ENCODE measurements at places on chromosomes 3 and 15.

DNA sequence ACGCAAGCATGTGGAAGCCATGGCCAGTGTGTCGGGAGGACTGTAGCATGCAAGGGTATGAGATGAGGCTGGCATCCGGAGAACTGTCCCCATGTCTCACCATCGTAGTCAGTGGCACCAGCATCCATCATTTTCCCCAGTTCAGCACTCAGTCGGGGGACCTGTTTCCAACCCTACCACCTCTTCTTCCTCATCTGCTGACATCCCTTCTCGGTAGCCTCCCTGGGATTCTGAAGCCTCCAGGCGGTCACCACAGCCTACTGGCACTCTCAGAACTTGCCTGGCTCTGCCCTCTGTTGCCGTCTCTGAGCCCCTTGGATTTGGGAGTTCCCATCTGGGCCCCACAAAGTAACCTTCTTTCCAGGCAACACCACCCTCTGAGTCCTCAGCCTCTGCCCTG, 131.1 kb upstream of the ABHD17C start:
- H3K4me3 ChIP-seq = no peak overlapping the region
- no peaks in the 10 kb centered on the region for H3K27me3 ChIP-seq
- peaks cover 47% of the 10 kb centered on the region for H3K36me3 ChIP-seq
- peak; percentile 40 for DNase-seq
- H3K27ac ChIP-seq = no peak overlapping the region

- H3K4me3 ChIP-seq = no peak overlapping the region
- H3K4me1 ChIP-seq = no peaks in the 10 kb centered on the region
- no peak for DNase-seq
- H3K27ac ChIP-seq = no peak overlapping the region
- peaks cover 8% of the 10 kb centered on the region for H3K27me3 ChIP-seq
Observed at GRCh38 chr3:39469945-39470344, 2.5 kb downstream of the MOBP start.

DNA sequence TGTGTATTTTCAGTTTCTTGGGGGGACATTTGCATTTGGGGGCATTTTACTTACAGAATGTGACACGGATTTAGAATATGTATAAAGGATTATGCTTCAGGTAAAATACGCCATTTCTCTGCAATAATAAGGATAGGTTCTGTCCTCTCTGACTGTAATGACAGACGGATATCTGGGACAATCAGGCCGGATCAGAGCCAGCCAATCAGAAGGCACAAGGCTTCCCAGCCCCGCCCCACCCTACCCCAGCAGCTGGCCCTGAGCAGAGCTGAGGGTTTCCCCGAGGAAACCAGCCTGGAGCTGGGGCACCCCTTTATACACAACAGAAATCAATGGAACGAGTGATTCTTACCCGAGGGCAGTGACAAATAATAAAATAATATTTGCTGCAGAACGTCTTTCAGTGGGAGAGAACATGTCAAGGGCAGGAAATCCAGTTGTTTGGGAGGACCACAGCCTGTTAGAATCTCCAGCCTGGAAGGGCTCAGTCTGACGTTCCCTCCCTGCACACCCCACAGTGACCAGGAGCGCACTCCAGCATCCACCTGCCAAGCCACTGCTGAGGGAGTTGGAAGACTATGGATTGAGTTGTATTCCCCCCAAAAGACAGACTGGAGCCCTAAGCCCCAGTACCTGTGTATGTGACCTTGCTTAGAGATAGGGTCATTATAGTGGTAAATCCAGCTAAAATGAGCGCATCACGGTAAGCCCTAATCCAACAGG, 30.3 kb upstream of the SEC13 start:
- no peak overlapping the region for H3K4me3 ChIP-seq
- H3K36me3 ChIP-seq = no peaks in the 10 kb centered on the region
- H3K27me3 ChIP-seq = no peaks in the 10 kb centered on the region
- peaks cover 32% of the 10 kb centered on the region for H3K4me1 ChIP-seq
- DNase-seq = no peak

DNA sequence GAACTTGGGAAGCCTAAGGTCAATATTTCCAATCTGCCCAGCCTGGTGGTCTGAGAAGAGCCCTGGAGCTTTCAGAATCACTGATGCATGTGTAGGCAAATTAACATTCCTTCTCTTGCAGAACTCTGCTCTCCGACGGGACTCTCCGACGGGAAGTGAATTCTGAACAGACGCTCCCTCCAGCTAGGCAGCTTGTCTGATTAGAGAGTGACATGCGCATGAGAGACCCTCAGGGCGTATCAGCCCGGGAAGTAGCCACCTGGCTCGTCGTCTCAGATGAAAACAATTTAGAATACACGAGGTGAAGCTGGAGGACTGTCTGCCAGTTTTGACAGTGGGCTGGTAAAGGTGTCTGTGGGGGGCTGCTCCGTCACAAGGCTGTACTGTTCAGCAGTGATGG, 103.1 kb downstream of the DGKG start:
- no peak overlapping the region for H3K4me3 ChIP-seq
- H3K27ac ChIP-seq = no peak overlapping the region
- peaks cover 8% of the 10 kb centered on the region for H3K4me1 ChIP-seq
- H3K27me3 ChIP-seq = peaks cover 24% of the 10 kb centered on the region
- no peaks in the 10 kb centered on the region for H3K36me3 ChIP-seq

DNA sequence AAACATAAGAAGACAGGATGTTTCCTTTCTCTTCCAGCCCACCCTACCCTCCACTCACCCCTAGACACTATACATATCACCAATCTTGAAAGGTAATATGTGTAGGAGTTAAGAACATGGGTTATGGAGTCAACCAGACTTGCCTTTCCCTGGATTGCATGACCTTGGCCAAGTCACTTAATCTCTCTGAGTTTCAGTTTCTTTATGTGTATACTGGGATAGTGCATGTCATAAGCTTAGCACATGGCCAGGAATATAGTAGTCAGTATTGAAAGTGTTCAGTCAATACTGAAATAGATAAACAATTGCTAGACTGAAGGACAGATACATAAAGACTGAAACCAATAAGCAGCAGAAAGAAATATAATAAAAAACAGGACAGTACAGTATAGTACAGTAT, 283.2 kb upstream of the STT3B start:
- no peaks in the 10 kb centered on the region for H3K4me1 ChIP-seq
- H3K4me3 ChIP-seq = no peak overlapping the region
- DNase-seq = no peak
- H3K27ac ChIP-seq = no peak overlapping the region

GRCh38 chr15:62899090-62899493, 143.5 kb upstream of the TPM1 start:
- no peak for DNase-seq
- H3K27me3 ChIP-seq = no peaks in the 10 kb centered on the region
- H3K36me3 ChIP-seq = no peaks in the 10 kb centered on the region
- H3K4me1 ChIP-seq = peaks cover 55% of the 10 kb centered on the region
- no peak overlapping the region for H3K4me3 ChIP-seq

GRCh38 chr15:52243286-52243685, 52.1 kb upstream of the GNB5 start:
- H3K36me3 ChIP-seq = peaks cover 2% of the 10 kb centered on the region
- DNase-seq = no peak
- H3K4me3 ChIP-seq = no peak overlapping the region
- no peak overlapping the region for H3K27ac ChIP-seq

DNA sequence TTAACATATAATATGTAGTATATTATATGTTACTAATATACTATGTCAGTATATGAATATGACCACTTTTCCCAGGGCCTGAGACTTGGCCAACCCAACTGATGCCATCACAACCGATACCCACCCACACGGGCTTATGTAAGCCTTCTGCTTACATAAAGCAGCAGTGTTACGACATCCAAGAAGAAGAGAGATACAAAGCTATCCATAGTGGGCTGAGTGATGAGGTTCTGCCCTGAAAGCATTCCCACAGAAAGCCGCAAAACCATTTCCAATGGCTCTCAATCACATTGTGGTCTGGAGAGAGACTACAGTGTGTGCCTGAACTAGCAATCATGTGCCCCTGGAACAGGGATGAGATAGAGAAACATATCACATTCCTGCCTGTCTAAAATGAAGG, 177.9 kb downstream of the PLOD2 start:
- no peak overlapping the region for H3K4me3 ChIP-seq
- no peak overlapping the region for H3K27ac ChIP-seq
- no peak for DNase-seq
- H3K4me1 ChIP-seq = peaks cover 11% of the 10 kb centered on the region
- no peaks in the 10 kb centered on the region for H3K36me3 ChIP-seq
- H3K27me3 ChIP-seq = peaks cover 7% of the 10 kb centered on the region
